ENCODE measurements at places on chromosomes 5 and 9.

- DNase-seq, result no peak
These were observed 116.9 kb downstream of the DENND1A start for GRCh38 chr9:123812984-123813383.

- no peak for DNase-seq
These were observed 2.3 kb upstream of the ADAMTS2 start for GRCh38 chr5:179347581-179347980.

DNA sequence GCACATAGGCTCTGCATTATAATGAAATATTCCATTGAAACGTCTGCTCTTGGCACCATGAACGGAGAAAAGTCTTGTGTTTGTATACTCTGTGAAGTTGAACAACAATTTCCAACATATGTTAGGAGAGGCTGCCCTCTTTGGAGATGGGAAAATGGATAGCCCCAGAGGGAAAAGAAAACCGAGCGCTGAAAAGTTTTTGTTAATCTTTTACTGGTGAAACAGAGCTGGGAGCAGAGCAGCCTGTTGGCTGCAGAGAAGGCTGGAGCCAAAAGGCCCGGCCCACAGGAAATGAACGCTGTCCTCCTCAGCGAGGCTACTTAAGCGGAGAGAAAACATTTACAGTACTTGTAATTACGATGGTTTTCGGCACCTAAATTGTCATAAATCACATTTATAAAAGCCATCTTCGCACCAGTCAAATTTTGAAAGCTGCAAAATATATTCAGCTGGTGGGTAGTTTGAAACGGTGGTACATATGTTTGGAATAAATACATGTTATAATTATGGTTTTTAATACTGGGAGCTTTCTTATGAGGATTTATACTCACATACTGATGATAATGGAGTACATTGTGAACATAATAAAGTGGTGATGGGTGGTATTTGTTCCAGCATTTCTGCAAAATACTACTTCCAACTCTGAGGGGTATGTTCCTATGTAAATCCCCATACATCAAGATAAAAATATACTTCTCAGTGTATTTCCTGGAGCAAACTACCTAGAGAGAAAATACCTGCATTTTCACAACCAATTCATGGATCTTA lies 129.6 kb upstream of the CNTLN start:
- DNase-seq, result no peak

DNA sequence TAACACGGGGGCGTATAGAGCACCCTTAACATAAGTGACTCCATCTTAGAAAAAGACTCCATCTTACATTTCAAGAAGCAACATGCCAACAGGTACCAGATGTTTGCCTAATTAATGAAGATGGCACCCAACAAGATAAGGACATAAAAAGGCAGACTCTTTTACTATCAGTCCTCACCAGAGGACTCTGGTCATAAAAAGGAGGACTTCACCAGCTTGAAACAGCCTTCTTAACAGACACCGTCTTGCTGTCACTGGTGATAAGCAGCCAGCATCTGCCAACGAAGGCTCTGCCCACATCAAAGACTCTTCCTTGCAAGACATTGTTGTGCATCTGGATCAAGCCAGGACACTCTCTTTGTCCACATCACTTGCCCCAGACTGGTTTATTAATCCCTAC lies 80.3 kb downstream of the S1PR3 start:
- no peak for DNase-seq

- no peak for DNase-seq
These were observed 508.0 kb downstream of the PTPRD start for GRCh38 chr9:10104774-10105173.

All from urothelium cell line (cell line).